ENCODE measurements at places on chromosomes 6 and 20. TPM values are rescaled to one million over a fixed set of nuclear protein-coding genes. Genes with fewer than 3 reads are reported as not detected.

GRCh38 chr6:30397697-30398096, 52.7 kb downstream of the RPP21 start:
- DNase-seq: no peak

DNA sequence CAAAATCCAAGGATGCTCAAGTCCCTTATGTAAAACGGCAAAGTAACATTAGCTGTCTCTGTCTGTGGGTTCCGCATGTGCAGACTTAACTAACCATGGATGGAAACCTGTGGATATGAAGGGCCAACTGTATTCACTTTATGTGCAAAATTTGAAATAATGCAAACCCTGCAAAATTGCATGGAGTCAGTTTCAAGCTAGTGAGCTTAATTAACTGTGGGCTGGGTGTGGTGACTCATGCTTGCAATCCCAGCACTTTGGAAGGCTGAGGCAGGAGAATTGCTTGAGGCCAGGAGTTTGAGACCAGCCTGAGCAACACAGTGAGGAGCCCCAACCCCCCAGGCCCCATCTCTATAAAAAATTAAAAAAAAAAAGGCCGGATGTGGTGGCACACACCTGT, 81.4 kb downstream of the ANKS1A start:
- no peak for DNase-seq

- no peak for DNase-seq
These were observed 416.6 kb upstream of the SULF2 start for GRCh38 chr20:48201885-48202284.

DNA sequence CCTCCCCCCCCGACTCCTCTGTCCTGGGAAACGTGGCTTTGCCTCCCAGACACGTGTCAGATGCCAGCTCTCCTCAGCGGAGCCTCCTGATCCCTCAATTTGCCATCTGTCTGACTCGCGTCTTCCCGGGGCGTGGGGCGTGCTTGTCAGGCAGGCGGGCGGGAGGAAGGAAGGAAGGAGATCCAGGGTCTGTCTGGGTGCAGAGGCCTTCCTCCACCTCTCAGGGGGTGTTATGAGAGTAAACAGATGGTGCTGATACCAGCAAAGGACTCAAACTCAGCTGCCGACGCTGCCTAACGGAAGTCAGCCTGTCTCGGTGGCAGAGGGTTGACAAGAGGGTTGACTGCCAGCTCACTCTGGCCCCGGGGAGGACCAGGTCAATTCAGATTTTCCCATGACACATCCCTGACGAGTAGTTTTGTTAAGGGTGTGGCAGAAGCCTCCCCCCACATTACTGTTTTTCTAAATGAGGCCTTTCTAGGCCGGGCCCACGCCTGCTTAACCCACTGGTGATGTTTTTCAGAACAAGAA, 17.0 kb downstream of the UQCC2 start:
- DNase-seq: peak; percentile 86

DNA sequence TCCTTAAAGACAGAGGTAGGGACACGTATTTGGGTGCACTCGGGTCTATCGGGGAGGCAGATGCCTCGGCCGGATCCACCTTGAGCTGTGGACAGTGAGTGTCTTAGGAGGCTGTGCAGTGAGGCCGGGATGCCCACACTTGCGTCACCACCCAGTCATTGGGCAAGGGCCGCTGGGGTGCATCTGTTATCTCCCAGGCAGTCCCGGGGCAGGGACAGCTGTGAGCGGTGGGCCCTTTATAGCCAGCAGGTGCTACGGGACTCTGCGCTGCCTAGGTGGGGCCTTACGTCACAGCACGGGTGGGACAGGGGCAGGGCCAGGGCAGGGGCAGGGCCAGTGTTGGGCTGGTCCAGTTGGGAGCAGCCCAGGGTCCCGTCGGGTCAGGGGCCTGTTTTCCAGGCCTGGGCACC, 689 bp upstream of the COL20A1 start:
- DNase-seq: no peak

GRCh38 chr6:147507162-147508041, 1.1 kb upstream of the SAMD5 start:
- peak; percentile 9 for DNase-seq

DNA sequence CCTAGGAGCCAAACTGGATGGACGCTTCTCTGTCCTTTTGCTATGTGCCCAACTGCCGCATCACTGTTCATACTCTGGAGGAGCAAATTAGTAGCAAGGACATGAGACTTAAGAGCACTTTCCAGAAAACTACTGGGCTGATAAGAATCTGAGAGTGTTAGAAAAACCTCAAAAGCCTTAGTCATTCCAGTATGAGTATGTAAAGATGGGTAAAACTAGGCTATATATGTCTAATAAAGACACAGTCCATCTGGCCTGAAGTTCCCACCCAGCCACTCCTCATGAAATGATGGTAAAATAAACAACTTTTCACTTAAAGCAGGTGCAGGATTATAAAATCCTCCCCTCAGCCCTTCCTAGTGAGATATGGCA, 30.6 kb downstream of the SHLD1 start:
- DNase-seq: no peak

DNA sequence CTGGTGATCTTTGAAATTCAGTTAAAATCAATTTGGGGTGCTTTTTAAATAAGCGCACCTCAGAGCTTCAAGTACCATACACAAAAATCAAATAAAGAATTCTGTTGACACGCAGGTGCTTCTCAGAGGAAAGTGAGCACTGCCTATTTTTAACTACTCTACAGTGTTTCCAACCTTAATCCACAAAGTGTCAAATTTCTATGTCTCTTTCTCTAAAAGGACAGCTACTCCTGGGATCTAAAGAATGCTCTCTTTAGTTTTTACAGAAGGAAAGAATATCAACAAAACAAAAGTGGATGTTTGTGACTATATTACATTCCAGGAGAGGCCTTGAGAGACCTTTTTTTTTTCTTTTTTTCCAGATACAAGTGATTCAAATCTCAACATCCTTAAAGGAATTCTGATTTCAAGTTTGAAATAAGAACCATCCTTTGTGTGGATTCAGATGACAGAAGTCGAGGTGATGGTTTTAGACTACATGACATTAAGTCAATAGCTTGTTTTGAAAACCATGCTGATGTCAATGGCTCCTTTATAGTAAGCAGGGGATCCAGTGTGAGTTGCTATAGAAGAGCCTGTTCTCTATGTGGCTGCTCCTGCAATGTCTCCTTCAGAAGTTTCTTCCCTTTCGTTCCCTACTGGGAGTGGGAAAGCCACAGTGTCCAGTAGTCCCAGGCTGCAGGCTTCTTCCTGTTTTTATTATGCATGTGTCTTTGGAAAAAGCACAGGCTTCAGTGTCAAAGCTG, 67.2 kb upstream of the DEFB112 start:
- no peak for DNase-seq

GRCh38 chr6:30093951-30094661, 18.5 kb upstream of the RNF39 start:
- no peak for DNase-seq

DNA sequence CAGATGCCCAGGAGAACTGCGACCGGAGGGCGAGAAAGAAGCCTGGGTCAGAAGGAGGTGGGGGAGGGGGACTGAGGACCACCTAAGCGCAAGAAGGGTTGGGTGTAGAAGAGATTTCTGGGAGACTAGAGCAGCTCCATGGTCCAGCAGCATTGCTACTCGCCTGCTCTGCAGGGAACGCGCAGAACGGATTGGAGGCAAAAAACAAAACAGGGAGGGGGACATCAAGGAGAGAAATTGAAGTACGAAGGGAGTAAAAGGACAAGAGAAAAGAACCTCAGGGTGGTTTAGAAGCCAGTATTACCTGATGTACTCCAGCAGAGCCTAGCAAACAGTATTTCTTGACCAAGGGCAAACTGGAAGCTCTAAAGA, 537 bp upstream of the GABBR1 start:
- DNase-seq: no peak

DNA sequence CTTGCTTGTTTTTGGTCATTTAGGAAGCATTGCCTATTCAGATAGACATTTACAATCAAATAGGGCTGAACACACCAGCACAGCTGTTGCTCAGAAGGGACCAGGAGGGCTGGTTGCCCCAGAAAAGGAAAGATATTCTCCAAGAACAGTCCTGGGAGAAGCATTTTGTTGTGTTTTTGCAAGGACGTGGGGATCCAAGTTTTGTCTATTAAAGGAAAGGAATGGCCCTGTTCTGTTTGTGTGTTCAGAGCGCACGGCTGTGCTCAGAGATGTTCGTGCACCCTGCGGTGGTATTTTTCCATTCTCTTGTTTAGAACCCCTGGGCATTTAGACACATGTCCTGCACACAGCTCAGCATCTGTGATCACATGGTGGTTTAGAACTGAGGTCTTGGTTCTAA, 82.5 kb downstream of the TXNDC5 start:
- DNase-seq: no peak

GRCh38 chr6:139508023-139508422, 133.6 kb upstream of the CITED2 start:
- no peak for DNase-seq

DNA sequence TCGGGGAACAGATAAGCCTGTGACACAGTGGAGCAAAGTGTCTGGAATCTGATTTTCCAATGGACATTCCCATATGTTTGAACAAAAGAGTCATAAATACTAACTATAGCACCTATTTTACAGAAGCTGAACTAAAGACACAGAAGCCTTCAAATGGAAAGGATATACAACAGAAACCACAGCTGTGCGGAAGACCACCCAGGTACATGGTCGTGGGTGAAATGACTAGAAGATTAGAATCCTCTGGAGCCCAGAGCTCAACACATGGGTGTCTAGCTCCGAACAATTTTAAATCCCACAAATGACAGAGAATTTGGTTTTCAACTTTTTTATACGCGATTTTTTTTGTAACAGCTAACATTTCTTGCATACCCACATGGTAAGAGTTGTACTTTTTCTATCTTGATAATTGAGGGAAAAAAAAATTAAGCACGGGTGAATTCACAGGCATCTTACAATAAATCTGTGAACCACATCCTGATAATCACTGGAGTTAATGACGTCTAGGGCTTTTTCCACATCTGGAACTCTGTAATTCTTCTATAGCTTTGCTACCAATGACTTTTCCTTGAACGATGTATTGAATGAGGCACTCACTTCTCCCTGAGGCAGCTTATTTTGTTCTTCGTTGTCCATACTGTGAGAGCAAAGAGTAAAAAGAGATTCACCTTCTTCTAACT, 271.1 kb upstream of the AGPAT4 start:
- DNase-seq: no peak

DNA sequence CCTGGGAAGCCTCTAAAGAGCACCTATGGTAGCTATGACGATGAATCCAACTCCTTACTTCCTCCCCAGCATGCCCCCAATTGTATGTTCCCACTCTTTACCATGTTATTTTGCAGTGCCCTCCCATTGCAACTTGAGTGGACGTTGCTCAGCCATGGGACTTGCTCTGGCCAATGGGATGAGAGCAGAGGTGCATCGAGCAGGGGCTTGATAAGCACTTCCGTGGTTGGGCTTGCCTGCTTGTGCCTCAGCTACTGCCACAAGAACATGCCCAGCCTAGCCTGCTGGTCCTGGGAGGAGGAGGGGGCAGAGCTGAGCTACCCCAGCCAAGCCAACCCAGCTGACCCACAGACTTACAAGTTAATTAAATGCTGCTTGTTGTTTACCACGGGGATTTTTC, 71.1 kb upstream of the CTNNBL1 start:
- DNase-seq: no peak

GRCh38 chr6:15474196-15474595, 188.6 kb downstream of the DTNBP1 start:
- DNase-seq: no peak

DNA sequence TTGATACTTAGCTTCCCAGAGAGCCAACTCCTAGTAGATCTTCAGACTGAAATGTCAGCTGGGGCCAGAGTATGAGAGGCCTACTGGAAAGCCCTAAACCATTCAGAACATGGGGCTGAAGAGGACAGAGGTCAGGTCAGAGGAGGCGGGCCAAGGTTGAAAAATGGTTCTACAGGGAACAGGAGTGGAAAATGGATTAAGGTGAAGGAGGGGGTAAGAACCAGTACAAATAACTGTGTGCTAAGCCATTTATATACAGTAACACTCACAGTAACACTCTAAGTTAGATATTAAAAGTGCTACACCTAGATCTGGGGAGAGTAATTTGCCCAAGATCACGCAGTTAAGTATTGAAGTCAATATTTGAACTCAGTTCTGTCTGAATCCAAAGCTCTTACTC, 313.2 kb upstream of the MAP3K7 start:
- DNase-seq: no peak

- DNase-seq: no peak
These were observed 131.6 kb upstream of the TCF21 start for GRCh38 chr6:133757335-133757734.

The PRND gene
- not detected for total RNA-seq

The MUC22 gene
- not detected for total RNA-seq

The GLO1 gene
- 137 TPM for total RNA-seq

The IMPG1 gene
- total RNA-seq: not detected

The ADGRF4 gene
- not detected for total RNA-seq

The SRMS gene
- total RNA-seq: not detected

The SEMG1 gene
- not detected for total RNA-seq

The PLG gene
- not detected for total RNA-seq

The FAM229B gene
- 10.2 TPM for total RNA-seq

The MEP1A gene
- not detected for total RNA-seq

The SNAI1 gene
- total RNA-seq: 0.31 TPM

Data from activated naive CD4-positive, alpha-beta T cell treated with anti-CD3 and anti-CD28 coated beads for 36 hours (primary cell).